ENCODE measurements at places on chromosomes 16 and 17.

DNA sequence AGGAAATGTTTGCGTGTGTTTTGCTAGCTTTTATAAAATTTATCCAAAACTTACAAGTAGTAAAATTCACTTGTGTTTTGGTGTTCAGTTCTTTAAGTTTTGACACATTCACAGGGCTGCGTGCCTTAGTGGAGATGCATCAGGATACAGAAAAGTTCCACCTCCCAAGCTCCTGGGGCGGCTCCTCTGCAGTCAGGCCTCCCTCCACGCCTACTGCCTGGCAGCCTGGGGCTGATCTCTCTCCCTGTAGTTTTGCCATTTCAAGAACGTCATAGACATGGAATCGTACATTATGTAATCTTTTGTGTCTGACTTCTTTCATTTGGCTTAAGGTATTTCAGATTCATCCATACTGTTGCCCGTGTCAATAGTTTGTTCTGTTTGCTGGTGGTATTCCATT is 27.2 kb upstream of the IRF8 start:
- no peak for DNase-seq

- DNase-seq: peak; percentile 77
These were observed 13.9 kb upstream of the CYTH1 start for GRCh38 chr17:78795861-78796516.

DNA sequence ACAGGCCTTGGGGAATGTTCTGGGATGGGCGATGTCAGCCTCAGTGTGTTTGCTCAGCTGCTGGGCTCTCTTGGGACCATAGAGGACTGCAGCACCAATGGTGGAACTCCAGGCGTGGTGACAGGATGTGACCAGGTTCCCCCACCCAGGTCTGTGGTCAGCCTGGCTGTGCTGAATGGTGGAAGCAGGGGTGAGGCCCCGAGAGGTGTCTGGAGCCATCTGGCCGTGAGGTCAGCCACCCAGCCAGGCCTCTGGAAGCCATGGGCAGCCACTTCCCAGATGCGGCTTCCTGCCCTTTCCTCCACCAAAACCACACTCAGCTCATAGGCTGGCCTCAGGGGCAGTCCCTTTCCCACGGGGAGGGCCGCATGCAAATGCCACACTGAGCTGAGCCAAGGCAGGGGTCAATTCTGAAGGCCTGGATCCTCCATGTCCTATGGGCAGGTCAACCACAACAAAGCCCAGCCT is 7.8 kb upstream of the MAPK7 start:
- DNase-seq: no peak

DNA sequence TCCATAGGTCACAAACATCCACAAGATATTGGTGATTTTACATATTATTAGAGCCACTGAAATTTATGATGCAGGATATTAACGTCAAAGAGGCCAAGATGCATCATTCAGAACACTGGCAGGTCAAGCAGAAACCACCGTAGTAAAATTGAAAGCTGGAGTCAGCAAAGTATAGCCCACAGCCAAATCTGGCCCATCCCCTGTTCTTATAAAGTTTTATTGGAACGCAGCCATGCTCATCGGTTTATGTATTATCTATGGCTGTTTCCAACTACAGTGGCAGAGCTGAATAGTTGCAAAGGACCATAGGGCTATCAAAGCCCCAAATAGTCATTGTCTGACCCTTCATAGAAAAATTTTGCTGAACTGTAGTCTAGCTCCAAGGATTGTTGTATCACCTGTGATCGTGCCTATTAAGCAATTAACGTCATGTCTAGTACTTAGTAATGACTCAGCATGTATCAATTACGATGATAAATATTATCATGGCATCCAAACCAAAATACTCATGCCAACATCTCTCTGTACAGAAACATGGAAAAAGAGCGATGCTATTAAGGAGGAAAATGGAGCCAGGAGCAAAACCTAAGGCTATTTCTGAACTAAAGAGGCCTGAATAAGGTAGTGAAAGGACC is 165.6 kb downstream of the IRX3 start:
- no peak for DNase-seq

DNA sequence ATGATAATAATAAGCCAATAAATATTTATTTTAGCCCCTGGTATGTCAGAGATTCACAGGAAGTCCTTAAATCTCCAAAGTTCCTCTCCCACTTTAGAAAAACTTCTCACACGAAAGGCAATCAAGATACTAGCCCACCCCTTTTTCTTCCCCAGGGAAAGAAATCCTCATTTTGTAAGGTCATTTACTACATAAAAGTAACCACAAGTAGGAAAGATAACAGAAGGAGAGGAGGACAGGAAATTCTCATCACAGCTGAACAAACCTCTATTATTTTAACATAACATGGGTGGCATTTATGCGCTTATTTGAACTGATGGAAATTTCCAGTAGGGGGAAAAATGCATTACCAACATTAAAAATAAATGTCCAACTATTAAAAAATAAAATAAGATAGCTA is 3.4 kb downstream of the FAM222B start:
- no peak for DNase-seq

- peak; percentile 85 for DNase-seq
These were observed at the start of the genes ACADVL and DLG4 for GRCh38 chr17:7219812-7220592. TSS of gene ACADVL (plus strand) at chr17:7219938. CDS start at chr17:7219985, 47 bp downstream. TSS of gene DLG4 (minus strand) at chr17:7219836.

DNA sequence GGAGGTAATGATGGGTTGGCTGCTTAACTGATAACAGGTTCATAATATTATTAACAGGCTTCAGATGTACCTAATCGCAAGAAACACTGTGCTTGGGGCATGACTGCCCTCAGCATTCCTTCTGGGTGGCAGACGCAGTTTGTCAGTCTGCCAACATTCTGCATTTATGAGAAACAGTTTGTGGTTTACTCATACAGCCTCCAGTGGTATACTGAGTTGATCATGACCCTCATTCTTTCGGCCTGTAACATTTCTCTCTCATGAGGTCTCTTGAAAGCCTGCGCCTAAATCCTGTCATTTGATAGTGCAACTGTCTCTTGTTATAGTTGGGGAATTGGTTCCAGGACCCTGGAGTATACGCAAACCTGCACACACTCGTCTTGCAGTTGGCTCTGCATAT is 4.9 kb upstream of the RUSF1 start:
- DNase-seq: peak; percentile 58

- no peak for DNase-seq
These were observed 155.6 kb downstream of the HS3ST2 start for GRCh38 chr16:22969567-22969966.

DNA sequence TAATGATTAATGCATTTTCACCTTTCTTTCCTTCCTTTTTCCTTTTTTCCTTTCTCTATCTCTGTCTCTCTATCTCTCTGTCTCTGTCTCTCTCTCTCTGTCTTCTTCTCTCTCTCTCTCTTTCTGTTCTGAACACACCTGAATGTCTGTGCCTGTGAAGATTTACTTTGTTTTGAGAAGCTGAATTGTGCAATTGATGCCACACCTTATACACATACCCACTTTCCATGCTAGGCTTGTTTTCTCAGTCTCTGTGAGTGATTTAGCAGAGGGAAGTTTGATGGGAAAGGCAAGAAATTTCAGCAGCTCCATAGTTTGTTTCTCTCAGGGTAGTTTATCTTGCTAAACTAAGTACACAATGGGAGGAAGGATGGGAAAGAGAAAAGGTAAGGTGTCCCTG is 9.3 kb upstream of the CAPNS2 start:
- DNase-seq: no peak

GRCh38 chr17:44086364-44087311 is 16.1 kb downstream of the G6PC3 start:
- peak; percentile 63 for DNase-seq

DNA sequence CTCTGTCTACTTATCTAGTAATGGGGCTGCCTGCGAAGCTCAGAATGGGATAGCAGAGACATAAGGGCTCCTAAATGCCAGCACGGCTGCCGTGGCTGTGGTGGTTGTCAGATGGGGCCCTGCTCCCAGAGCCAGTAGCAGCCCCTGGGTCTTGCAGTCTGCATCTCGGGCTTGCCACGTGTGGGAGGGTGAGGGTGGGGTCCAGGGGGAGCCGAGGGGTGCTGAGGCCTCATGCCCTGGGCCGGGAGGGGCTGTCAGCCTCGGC is 88.8 kb upstream of the GSE1 start:
- no peak for DNase-seq

DNA sequence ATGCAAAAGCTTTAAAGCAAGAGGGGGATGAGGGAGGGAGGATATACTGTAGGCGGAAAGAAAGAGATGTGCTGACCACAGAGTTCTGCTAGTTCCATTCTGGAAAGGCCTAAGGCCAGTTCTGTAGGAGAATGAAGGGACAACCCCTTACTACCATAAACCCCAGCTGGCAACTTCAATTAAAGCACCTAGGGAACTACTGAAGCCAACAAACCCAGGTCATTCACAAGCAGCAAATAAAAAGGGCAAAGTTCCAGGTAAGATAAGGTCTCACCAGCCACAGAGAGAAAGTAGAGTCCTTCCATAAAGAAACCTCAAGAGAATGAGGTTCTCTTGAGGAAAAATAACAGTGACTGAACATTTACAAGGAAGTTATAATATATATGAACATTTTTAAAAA is 12.8 kb downstream of the TERF2 start:
- no peak for DNase-seq

DNA sequence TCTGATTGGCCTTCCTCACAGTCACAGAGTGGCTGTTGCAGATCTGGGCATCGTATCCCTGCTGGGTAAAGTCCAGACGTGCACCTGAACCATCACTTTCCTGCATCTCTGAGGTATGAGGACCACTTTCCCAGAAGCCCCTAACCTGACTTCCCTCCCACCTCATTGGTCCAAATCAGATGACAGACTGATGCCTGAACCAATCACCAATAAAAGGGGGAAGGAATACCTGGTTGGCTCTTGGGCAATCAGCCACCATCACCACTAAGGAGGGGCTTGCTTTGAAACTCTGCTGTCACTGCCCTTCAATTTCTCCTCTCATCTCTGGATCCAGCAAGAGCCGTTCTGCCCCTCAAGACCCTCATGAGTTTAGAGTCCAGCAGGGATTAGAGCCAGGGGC is 13.6 kb upstream of the WFDC1 start:
- DNase-seq: peak; percentile 35

- peak; percentile 35 for DNase-seq
These were observed 22.2 kb downstream of the CLTC start for GRCh38 chr17:59641799-59642484.

DNA sequence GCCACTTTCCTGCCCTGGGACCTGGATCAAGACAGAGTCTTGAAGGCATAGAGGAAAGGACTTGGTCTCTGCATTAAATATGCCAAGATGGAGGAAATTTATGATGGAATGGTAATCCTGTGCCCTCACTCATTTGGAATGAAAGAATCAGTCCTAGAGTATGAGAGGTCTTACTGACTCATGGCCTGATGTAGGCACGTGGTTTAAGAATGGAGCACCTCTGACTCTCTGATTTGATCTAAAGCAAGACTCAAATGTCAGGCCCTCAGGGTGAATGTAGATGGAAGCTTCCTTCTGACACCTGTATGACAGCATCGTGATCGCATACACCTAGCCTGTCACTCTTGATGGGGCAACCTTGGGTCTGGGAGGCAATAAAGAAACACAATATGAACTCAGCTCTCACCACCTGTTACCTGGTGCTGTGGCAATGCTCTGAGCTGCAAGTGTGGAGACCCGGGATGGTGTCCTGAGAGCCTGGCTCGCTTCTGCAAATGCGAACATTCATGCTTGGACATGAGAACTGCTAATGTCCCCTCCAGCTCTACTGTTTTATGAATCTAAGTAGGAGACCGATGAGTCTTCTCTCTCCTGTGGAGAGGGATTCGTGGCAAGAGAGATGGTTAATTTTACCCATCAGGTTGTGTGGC is 229.9 kb downstream of the ABCC12 start:
- DNase-seq: no peak

GRCh38 chr17:39903158-39903884 is 15.1 kb downstream of the GSDMB start:
- peak; percentile 74 for DNase-seq

GRCh38 chr17:62062944-62063343 is 2.1 kb downstream of the MED13 start:
- DNase-seq: no peak

DNA sequence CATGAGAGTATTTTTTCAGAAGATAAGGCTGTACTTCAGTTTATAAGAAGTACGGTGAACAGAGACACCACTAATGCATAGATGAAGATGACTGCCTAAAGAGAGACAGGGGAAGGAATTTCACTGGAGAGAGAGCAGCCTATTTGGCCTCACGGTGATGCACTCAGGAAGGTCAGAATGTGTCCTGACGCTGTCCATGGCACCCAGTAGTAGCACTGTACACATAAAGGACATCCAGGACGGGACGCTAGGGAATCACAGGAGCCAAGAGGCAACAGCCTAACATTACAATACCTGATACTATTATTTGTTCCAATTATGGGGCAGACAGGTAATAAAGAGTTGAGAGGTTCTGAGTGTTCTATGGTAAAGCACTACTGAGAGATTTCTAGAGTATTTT is 24.9 kb upstream of the LRRC37A start:
- no peak for DNase-seq

DNA sequence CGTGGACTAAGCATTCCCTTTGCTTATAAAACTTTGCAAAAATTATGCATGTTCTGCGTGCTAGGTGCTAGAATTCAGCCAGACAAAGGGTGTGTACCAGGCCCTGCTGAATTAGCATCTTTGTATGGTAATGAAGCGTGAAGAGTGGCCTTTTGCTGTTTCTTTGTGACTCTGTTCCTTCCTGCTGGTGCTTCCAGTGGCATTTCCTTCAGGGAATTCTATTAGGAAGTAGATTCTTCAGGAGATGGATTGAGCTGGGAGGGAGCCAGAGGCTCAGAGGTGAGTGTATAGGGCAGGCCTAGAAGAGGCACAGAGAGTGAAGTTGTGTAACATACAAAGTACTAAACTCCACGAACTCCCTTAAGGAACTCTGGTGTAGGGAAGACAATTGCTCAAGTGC is 73.9 kb upstream of the ASIC2 start:
- no peak for DNase-seq

DNA sequence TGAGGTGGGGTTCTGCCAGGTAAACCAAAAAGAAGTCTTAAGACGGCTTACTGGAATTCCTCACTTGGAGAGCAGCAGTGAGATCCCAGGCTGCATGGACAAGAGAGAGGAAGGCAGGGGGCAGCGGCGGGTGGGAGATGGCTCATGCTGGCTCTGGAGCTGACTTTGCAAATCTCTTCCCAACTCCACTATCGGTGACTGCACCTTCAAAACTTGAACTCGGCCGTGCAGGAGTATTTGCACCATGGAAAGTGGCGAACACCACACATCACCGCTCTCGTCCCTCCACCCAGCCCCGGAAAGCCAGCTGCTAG is 16.7 kb downstream of the CA5A start:
- DNase-seq: no peak

DNA sequence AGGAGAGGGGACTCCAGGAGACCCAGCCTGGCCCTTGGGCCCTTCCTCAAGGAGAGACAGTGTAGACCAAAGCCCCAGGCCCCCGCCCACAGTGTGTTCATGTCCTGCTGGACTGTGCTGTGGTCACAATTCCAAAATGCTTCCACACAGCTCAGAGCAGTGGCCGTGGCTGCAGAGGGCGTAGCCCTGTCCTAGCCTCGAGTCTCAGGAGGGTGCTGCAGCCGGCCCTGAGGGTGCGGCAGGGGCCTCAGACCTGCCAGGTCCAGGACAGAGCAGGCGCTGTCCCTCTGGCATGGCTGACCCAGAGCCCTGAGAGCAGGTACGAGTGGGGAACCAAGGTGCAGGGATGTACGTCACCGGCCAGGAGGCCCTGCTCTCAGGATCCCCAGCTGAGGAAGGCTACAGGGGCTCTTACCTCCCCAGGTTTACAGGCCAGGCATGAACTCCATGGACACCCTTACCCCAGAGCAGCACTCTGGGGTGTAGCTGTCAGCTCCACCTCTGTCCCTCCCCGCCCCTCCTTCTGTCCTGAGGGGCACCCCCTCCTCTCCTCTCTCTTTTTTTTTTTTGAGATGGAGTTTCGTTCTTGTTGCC is 7.3 kb downstream of the DBNDD1 start:
- no peak for DNase-seq
